ENCODE measurements at places on chromosomes 7 and 10.
A peak's percentile ranks its signal among the peaks of the same experiment; 100 is the strongest.

- DNase-seq: no peak
Observed at GRCh38 chr7:5752663-5753062, 28.8 kb downstream of the RNF216 start.

GRCh38 chr10:60123172-60123571 is 216.8 kb upstream of the CCDC6 start:
- DNase-seq: no peak

DNA sequence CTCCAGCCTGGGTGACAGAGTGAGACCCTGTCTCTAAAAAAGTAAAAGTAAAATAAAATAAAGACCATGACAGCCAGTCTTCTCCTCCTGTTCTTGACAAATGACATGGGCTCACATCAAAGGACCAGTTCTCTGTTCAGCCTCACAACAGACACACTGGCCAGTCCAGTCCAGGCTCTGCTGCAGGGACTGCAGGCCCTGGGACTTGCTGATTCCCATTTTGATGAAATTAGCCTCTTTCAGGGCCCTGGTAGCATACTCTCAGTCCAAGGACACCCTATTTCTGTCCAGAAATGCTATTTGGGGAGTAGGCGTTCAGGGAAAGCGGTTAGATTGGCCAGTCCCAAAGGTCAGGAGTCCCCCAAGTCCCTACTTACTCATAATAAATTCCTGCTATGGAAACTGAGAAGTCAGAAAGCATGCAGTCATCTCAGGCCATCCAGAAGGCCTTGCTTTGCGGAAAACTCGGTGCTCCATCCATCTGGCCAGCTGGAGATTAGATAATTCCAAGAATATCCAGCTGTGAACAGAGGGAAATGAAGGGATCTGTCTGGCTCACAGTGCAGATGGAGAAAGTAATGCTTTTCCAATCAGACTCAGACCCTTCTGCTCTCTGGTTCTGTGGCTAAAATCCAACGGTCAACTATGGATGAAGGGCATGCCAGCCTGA is 74.4 kb downstream of the RAB11FIP2 start:
- no peak for DNase-seq

DNA sequence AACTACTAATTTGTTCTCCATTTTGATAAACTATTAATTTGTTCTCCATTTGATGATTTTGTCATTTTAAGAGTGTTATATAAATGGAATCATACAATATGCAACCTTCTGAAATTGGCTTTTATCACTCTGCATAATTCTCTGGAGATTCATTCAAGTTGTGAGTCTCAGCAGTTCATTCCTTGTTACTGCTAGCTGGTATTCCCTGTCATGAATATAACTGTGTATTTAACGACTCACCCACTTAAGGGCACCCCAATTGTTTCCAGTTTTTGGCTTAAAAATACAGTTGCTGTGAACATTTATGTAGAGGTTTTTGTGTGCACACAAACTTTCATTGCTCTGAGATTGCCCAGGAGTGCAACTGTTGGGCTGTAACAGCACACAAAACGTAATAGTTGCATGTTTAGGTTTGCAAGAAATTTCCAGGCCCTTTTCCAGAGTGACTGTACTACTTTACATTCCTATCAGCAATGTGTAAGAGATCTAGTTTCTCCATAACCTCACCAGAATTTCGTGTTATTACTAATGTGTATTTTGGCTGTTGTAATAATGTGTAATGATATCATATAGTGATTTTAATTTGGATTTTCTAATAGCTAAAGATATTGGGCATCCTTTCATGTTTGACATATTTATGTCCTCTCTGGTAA is 153.2 kb upstream of the ADCY1 start:
- DNase-seq: no peak

GRCh38 chr7:128381161-128381821 is 19.8 kb upstream of the PRRT4 start:
- DNase-seq: no peak

GRCh38 chr10:3825244-3825643 is 40.2 kb upstream of the KLF6 start:
- no peak for DNase-seq

- no peak for DNase-seq
Observed at GRCh38 chr10:11639849-11640764, 28.7 kb upstream of the USP6NL start.

GRCh38 chr7:24911213-24911603 is 68.8 kb downstream of the OSBPL3 start:
- no peak for DNase-seq

GRCh38 chr10:113137941-113138685 is 188.1 kb downstream of the TCF7L2 start:
- DNase-seq: no peak

DNA sequence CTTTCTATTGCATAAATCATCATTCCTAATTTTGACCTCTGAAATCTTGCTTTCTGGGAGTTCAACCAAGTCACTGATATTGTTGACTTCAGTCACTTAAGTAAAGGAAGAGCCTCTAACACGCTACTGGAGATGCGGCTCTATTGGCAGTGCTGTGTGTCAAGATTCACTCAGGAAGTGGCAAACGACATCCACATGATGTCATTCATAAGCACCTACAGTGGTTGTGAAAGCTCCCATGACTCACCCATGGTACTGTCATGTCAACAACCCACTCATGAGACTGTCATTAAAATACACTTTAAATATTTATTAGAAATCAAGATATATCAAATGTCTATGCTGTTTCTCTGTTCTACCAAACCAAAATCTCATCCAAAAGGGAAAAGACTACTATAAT is 52.5 kb upstream of the LHFPL3 start:
- no peak for DNase-seq

DNA sequence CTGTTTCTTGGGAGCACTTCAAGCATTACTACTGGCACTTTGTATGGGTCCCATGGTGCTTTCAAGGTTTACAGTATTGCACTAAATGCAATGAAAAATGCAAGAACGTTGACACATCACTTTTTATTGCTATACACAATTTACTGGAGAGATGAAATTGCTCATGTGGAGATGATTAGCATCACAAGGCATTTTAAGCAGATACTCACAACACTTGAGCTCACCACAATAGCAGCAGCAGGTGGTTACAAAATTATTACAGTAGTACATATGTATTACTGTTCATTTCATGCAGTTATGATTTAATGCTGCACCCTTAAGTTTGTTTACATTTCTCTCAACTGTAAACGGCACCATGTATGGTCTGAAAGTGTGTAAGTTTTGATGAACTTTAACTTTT is 537.7 kb downstream of the GRM8 start:
- DNase-seq: no peak

- no peak for DNase-seq
Observed at GRCh38 chr10:52110576-52110975, 203.5 kb upstream of the DKK1 start.

- peak; percentile 36 for DNase-seq
Observed at GRCh38 chr10:132223156-132223590, 36.4 kb downstream of the DPYSL4 start.

DNA sequence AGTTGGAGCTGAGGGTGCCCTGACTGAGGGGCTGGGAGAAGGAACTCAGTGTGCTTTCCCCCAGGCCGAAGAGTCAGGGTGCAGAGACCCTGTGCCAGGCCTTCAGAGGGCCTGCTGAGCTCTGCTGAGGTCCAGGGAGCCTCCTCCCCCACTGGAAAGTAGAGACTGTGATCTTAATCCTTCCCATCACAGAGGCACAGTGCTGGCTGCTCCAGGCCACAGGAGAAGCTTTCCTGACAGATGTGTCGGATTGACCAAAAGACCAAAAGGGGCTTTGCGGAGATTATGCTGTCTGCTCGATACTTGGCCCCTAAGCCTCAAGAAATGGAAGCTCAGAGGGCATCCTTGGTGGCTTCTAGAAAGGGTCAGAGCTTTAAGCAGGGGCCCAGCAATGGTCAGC is 32.9 kb upstream of the BTRC start:
- DNase-seq: no peak
